ENCODE measurements at places on chromosomes 6 and 20.

DNA sequence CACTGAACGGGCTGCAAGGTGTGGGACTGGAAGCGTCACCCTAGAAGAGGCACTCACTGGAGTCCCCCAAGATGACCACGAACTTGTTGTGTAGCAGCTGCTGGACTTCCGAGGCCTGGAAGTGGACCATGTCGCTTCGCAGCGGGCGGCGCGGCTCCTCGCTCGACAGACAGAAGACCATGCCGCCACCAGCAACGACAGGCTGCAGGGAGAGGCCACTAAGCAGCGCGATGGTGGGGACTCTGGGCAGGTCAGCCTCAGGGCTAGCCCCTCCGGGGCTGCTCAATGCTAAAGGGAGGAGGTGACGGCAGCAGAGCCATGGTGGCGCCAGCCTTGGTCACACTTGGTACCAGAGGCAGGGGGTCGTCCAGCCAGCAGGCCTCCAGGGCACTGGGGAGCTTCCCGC lies 720 bp downstream of the PCED1A start:
- DNase-seq, result no peak

DNA sequence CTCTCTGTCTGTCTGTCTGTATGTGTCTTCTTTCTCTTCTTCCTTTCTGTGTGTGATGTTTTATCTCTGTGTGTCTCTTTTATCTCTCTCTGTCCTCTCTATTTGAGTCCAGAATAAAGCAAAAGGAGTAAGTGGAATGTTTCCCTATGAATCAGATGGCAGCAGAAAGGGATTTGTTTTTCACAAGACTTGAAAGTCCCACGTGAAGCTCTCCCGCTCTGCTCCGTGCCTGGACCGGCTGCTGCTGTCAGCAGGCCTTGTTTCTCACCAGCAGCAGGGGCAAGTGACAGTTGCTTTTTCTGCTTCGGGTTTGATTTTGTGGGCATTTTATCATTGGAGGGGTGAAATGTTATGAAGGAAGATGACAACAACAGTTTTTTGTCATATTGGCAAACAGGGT lies 212.7 kb downstream of the PACRG start:
- DNase-seq, result no peak

- DNase-seq, result no peak
These were observed 101.8 kb upstream of the COL21A1 start for GRCh38 chr6:56349194-56349593.

GRCh38 chr6:142241061-142241460 lies 60.7 kb upstream of the ADGRG6 start:
- no peak for DNase-seq

- DNase-seq, result no peak
These were observed 93.8 kb upstream of the POPDC3 start for GRCh38 chr6:105273589-105273988.

Data from LoVo (cell line).